ENCODE measurements at places on chromosomes 1 and 21. TPM values are rescaled to one million over a fixed set of nuclear protein-coding genes. Genes with fewer than 3 reads are reported as not detected.

GRCh38 chr1:31571340-31572295, 4.7 kb upstream of the TINAGL1 start:
- H3K4me3 ChIP-seq: no peak overlapping the region
- no peaks in the 10 kb centered on the region for H3K27me3 ChIP-seq
- no peaks in the 10 kb centered on the region for H3K36me3 ChIP-seq
- no peak overlapping the region for H3K27ac ChIP-seq
- H3K4me1 ChIP-seq: peaks cover 17% of the 10 kb centered on the region

GRCh38 chr1:8171751-8172464, 145.8 kb upstream of the ERRFI1 start:
- H3K4me1 ChIP-seq: peaks cover 26% of the 10 kb centered on the region
- no peak for DNase-seq
- no peak overlapping the region for H3K4me3 ChIP-seq

DNA sequence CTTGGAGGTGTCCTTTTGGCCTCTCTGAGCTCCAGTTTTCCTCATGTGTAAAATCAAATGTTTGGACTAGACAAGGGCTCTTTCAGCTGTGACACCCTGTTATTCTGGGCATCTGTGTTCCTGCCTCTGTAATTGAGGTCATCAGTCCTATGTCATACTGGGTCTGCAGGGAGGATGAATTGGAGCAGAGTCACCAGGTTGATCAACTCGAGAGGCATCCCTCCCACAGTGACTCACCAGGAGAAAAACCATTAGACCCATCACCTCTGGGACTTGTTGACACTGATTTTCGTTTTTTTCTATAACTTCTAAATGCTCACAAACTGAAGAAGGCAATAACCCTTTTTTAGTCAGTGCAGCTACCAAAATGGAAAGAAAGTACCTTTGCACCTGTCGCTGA, 82.2 kb downstream of the ST6GALNAC5 start:
- H3K4me1 ChIP-seq: peaks cover 31% of the 10 kb centered on the region
- H3K4me3 ChIP-seq: no peak overlapping the region
- no peak for DNase-seq
- no peaks in the 10 kb centered on the region for H3K36me3 ChIP-seq
- H3K27me3 ChIP-seq: no peaks in the 10 kb centered on the region

GRCh38 chr1:153929981-153930948, 7.5 kb upstream of the GATAD2B start:
- no peak overlapping the region for H3K4me3 ChIP-seq
- no peak for DNase-seq
- H3K27ac ChIP-seq: no peak overlapping the region
- H3K4me1 ChIP-seq: no peaks in the 10 kb centered on the region
- H3K27me3 ChIP-seq: no peaks in the 10 kb centered on the region

DNA sequence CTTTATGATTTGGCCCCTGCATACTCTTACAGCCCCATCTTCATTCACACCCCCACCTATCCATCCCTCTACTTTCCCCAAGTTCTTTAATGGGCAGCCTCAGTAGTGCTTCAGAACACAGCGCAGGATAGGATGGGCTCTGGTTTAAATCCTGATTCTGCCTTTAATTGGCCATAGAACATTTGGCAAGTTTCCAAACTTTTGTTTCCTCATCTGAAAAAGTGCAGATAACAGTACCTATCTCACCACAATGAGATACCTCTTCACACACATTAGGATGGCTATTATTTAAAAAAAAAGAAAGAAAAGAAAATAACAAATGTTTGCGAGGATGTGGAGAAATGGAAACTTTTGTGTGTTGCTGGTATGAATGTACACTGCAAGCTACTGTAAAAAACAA, 142.5 kb upstream of the VANGL1 start:
- DNase-seq: no peak
- H3K4me3 ChIP-seq: no peak overlapping the region
- H3K36me3 ChIP-seq: peaks cover 2% of the 10 kb centered on the region
- peaks cover 5% of the 10 kb centered on the region for H3K4me1 ChIP-seq

Gene INAVA
- 41.2 TPM for total RNA-seq

Gene SDC3
- 31.1 TPM for total RNA-seq
